ENCODE measurements at places on chromosomes 11 and 22.

- no peak for DNase-seq
Observed at GRCh38 chr22:30325065-30325720, 1.5 kb downstream of the TBC1D10A start.

DNA sequence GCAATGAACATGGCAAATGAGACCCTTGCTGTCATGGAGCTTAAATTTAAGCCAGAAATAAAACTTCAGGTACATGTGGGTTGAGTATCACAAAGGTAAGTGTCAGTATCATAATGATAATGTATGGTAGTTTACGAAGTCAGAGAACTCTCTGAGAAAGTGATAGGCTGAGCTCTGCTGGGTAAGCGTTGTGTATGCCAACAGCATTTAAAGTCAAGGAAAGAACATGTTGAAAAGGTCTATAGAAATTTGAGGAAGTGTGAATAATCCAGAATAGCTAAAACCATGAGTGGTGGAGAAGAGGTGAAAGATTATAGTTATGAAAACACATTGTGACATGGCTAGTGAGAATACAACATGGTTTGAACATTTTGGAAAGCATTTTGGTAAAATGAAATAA is 17.4 kb upstream of the CTSC start:
- no peak for DNase-seq

- DNase-seq: peak; percentile 79
Observed at GRCh38 chr11:61747192-61747966, 5.1 kb upstream of the MYRF start.

- no peak for DNase-seq
Observed at GRCh38 chr11:61095021-61095420, 7.3 kb upstream of the CD5 start.

GRCh38 chr11:86243396-86243795 is 1.2 kb upstream of the EED start:
- DNase-seq: no peak

- DNase-seq: no peak
Observed at GRCh38 chr11:41868606-41869005, 409.2 kb upstream of the LRRC4C start.

DNA sequence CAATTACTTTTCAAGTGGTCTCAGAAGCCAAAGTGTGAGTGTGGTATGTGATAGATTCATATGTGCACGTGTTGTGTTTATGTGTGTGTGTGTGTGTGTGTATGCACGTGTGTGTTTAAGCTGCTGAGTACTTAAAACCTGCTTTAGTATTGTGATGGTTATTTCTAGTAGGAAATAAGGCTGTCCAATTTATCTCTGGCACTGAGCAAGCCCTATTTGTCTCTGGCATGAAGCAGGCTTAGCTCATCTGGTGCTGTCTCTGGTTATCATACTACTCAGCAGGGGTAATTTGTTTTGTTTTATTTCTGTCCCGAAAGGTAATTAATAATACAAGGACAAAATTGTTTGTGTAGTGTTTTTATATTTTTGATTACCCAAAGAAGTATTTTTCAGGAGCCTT is 333.7 kb downstream of the FAT3 start:
- DNase-seq: no peak

GRCh38 chr11:9762531-9762930 is 98.7 kb downstream of the SWAP70 start:
- no peak for DNase-seq

DNA sequence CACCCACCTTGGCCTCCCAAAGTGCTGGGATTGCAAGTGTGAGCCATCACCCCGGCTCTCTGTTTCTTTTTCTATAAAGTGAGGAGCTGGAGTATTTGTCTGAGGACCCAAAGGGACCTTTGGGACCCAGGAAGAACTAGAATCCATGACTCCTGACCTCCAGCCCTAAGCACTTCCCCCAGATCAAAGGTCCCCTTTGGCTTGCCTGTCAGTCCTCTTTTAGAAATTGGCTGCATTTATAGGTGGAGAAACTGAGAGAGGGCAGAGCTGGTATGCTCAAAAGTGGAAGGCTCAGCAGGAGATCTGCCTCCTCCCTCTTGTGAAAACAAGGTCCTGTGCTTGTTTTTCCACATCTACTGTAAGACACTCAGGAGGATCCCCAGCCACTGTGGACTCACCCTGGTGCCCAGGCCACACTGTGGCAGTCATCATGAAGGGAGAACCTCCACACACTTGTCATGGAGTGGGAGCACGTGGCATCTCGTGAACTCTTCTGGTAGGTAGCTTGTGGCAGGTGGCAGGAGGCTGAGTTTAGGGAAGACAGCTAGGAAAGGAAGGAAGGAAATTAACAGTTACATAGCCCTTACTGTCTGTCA is 12.4 kb upstream of the PLEKHA7 start:
- DNase-seq: no peak

- DNase-seq: no peak
Observed at GRCh38 chr11:26332572-26332915, 614 bp downstream of the ANO3 start.

- DNase-seq: no peak
Observed at GRCh38 chr22:29483254-29483653, 3.2 kb downstream of the NEFH start.

DNA sequence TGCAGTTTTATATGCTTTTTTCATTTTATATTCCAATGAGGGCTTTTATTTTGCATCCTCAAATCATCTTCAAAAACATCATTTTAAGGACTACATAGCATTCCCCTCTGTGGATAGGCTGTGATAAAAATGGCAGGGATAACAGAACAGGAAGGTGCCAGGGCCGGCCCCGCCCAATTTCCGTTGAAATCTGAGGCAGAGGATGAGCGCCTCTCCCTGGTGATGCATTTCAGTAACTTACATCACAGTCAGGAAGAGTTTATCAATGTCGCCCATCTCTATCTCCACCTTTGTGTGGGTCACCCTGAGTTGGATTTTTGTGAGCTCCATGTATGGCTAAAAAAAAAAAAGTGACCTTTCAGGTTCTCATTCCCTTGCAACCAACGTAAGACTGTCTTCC is 201.6 kb downstream of the DSCAML1 start:
- DNase-seq: no peak

GRCh38 chr11:2830030-2830812 is 55.4 kb downstream of the CDKN1C start:
- no peak for DNase-seq

DNA sequence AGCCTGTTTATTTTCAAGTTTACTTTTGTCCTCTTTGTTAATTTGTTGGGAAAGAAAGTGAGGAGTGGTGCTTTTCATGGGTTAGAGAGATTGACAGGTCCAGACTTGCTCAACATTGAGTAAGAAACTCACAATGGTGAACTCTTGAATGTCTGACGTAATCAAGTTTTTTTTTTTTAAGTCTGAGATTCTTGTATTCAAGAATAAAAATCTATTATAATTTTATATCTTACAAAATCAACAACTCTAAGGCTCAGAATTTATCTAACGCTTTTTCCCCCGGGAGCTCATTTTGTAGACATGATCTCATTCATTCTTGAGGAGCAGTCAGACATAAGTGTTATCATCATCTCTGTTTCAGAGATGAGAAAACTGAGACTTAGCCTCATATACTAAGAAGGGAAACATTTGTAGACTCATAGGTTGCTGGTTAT is 39.1 kb upstream of the SPTBN2 start:
- DNase-seq: no peak

- no peak for DNase-seq
Observed at GRCh38 chr11:74846770-74847169, 98.1 kb downstream of the RNF169 start.

DNA sequence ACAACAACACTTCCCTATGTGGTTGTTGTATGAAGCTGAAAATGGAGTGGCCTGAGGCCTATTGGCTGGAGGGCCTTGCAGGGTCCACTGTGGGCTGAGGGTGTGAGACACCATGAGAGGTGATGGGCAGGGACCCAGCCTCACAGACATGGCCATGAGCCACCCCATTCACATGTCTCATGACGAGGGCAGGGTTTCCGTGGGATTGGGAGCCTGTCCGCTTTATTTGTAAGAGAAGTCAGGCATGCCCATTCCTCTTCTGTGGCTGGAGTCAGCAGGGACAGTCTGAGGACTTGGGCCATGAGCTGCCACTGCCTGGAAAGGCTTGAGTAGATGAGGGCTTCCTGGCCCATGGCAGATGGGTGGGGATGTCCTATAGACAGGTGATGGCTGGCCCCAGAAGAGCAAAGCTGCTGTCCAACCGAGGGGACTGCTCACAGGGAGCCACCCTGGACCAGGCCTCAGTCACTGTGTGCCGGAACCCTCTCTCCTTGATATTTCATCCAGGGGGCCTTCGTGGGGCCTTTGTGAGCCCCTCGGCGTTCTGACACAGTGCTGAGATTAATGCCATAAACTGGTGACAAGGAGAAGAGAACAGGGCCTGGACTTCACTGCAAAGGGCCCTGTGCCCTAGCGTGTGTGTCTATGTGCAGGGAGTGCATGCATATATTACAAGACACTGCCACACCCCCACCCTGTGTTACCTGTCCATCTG is 971.9 kb downstream of the BRD1 start:
- no peak for DNase-seq

DNA sequence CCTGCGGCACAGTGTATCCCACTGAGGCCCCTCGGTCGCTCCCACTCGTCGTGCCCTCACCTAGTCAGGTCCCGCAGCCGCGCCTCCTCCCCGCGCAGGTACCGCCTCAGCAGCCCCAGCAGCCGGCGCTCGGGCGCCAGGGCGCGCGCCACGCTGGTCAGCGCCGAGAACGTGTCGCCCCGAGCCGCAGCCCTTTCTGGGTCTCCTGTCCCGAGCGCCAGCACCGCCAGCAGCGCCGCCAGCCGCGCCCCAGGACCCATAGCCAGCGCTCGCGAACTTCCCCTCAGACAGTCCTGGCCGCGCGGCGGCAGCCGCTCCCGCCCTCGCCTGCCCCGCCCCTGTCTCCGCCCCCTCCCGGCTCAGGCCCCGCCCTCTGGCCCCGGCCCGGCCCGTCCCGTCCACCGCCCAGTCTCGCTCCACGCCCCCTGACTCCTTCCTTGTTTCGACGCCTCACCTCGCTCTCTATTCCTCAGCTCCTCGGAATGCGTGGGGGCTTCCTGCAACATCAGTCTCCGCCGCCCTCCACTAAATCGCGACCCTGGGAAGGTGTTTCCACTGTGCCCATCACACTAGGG is at the start of gene P4HA3:
Gene P4HA3, minus strand, starts transcription at position 289 of the 575 bp plus-strand sequence. Its CDS starts 29 bp downstream, at position 260.
- peak; percentile 80 for DNase-seq

DNA sequence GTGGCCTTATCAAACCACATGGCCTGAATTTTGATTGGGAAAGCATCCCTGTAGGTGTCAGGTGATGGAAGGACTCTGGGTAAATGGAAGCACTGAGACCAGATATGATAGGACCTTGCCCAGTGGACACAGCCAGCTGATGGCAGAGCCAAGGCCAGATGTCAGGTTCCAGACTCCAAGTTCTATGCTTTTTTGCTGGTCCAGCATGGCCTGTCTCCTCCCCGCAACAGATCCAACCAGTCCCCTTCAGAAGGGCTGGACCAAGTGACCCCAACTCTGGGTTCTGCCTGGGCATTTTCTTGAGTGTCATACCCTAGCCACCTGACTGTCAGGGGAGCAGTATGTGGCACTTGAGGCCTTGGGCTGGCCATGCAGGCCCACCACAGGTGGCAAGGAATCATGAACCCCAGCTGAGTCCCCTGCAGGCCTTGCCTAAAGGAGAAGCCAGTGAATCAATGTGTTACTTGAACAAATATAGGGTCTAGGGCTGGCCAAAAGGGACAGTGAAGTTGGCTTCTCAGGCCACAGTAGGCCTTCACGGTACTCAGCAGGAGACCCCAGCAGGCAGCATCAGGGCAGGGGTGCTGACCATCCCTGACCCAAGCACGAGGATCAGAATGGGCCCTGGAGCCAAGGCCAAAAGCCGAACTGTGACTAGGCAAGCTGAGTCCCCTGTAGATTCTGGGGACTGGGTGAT is 27.1 kb downstream of the KCNQ1OT1 start:
- peak; percentile 49 for DNase-seq
